Stimulated activated CD8-positive, alpha-beta memory T cell treated with anti-CD3 and anti-CD28 coated beads, Interleukin-2, amount 100 ng/mL, for 1 hour (primary cell): ENCODE measurements at places on chromosomes 7 and 10.

DNA sequence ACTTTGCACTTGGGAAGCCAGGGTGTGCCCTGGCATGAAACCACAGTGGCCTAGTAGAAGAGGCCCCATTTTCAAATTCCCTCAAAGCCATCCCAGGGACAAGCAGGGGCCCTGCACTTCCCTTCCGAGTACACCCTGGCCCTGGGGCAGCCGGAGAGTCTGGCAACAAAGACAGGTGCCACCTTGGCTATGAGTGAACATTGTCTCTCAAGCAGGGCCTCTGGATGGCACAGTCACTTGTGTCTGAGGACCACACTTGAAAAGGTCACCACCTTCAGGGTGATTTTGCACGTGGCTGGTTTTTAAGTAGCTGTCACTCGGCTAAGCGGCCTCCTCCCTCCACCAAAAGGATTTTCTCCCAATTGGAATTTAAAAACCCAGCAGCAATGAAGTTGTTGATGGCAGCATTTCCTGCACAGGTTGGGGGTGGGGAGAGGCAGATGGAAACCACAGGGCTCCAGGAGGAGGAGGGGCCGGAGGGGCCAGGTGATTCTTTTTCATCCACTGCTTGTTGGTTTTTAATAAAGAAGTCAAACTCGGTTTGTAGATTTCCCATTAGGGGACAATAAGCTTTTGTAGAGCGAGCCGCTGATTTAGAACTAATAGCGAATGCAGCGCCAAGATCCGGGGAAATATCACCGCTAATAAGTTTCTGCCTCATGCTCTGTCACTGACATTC is 33.9 kb downstream of the C10orf105 start:
- DNase-seq: no peak

DNA sequence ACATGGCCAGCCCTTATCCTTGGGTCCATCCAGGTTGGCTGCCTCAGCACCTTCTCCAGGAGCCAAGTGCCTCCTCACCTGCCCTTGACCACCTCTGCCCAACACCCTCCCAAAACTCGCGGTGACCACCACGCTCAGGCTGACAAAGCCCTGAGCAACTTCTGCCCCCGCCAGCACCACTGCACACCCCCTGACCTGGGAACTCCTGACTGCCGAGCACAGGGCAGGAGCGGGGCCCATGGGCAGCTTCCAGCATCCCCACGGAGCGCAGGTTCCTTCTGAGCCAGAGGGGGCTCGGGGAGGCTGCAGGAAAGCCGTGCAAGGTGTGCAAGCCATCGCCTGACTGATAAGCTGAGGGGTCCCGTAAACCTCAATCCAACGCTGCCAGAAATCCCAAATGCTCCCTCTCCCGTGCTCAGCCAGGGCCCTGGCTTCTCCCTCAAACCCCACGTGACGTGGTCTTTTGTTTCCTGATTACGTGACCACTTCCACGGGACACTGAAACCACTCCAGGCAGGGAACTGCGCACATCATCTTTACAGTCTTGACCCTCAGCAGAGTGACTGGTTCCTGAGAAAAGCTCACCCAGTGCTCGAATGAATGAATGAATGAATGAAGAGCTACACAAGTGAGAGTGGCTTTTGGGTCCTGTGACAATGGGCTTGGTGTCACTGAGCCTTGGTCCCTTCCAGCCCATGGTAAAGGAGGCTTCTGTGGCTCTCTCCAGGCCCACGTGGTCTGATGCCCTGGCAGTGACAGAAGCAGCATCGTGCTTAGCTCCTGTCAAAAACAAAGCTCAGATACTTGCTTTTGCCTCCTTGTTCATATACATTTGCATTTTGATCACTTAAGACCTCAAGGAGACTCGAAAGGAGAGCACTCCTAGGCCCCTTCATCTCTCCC is 249.8 kb upstream of the PPP2R2D start:
- no peak for DNase-seq

GRCh38 chr7:16271990-16272665 is 149.2 kb downstream of the CRPPA start:
- no peak for DNase-seq

DNA sequence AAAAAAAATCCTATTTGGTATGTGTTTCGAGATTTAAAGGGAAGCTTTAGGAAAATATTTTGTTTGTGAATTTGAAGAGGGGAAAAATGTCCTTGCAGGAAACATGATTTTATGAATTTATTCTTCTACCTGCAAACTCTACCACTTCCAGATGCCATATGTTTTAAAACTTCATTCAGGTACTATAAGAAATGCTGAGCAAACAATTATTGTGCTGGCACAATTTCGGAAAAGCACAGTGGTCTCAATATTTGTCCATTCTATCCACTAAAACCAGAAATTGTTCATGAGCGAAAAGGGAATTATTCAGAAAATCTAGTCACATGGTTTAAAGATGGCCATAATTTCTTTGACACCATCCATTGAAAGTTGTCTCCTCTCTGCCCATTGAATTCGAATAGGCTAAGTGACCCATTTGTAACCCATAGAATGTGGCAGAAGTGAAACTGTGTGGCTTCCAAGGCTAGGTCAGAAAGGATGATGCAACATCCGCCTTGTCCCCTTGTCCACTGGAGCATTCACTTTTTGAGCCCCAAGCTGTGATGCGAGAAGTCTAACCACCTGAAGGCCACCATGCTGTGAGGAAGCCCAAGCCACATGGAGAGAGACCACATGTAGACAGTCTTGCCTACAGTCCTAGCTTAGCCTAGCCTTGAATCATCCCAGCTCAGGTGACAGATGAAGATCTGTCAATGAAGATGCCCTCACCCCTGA is 189.8 kb upstream of the PRKCQ start:
- DNase-seq: no peak

DNA sequence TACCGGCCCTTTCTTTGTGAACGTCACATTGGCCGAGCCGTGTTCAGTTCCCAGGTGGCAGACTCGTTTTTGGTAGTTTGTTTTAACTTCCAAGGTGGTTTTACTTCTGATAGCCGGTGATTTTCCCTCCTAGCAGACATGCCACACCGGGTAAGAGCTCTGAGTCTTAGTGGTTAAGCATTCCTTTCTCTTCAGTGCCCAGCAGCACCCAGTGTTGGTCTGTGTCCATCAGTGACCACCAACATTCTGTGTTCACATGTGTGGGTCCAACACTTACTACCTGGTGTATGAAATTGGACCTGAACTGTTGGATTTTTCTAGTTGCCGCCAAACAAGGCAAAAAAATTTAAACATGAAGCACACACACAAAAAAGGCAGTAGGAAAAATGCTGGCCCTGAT is 9.9 kb upstream of the CSGALNACT2 start:
- no peak for DNase-seq

DNA sequence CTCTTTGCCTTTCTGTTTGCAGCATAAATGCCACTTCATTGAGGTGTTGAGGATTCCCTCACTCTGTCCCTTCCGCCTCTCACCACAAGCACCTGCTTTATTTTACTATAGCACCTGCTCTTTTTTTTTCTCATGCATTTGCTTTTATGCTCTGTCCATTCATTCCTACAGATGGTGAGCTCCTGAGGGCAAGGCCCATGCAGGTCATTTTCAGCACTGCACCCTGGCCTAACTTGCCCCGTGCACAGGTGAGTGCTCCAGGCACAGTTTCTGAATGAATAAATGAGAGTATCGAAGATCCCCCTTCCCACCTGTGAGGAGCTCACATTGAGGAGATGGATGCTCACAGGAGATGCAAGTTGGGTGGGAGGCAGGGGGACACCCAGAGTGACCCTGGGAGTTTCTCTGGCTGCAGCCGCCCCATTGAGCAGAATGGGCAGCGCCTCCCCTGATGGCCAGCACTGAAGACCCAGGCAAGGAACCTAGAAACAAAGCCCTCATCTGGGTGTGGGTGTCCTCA is 1.2 kb upstream of the AKR1E2 start:
- no peak for DNase-seq

DNA sequence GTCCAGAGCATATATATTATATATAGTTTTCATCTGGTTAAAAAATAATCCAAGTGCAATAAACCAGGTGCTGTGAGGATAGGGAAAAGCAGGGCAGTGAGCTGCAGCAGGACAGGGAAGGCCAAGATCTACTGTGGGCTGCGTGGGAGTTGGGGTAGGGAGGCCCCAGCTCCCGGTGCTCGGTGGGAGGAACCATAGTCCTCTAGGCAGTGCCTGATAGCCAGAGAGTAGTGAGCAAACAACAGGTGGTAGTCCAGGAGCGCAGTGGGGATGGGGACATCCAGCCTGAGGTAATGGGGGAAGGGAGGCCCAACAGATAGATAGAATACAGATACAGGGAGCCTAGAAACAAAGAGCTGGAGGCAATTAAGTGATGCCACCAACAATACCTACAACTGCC is 4.1 kb upstream of the BMPR1A start:
- DNase-seq: no peak

GRCh38 chr10:17599089-17599488 is 18.1 kb downstream of the HACD1 start:
- DNase-seq: no peak

DNA sequence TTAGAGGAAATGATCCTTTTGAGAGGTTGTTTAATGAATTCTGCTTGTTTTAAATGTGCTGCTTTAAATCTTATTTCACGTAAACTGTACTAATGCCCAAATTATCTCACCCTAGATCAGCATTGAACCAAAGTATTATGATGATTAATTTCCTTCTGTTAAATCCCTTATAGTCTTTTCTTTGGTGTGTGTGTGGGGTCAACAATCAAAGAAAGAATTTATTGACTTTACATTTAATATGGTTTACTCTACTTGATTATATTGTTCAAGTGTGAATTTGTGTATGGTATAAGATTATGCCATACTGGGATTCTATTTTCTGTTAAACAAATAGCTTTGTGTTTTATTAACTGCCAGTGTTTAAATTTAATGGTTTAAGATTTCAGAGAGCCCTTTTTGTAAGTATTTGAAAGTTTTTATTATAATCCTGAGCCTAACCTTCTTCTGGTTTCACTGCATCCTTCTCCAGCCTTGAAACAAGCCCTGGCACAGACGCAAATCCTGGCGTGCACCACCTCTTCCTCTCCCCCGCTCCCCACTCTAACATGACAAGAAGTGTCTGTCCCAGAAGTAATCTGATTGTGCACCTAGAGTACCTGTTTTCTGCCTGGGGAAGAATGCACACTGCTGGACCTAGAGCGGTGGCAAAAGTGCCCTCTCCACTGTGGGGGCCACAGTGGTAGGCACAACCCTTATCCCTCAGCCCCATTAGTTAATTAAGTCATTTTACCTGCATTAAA is 70.6 kb downstream of the KAT6B start:
- DNase-seq: no peak

DNA sequence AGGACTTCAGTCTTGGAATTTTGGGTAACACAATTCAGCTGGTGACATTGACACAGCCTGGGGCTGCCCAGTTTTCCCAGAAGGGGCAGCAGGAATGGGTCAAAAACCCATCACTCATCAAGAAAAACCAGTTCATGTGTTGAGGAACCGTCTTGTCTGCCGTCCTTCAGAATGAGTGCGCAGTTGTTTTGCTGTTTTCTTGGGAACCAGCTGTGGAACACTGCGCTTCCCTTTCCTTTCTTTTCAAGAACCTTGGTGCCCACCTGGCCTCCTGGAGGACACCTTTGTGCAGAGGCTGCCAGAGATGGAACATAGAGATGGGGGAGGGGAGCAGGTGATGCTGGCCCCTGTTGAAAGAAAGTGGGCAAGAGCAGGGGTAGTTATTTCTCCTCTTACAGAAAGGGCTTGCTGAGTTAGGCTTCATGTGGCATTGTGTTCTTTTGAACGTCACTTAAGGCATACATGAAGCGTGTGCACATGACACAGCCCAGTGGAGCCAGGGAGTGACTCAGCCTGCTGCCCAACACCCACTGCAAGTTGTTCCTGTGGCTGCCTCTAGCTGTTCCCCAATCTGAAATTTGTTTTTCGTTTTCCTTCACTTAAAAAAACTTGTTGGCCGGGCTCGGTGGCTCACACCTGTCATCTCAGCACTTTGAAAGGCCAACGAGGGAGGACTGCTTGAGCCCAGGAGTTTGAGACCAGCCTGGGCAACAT is 87.4 kb upstream of the TNS3 start:
- DNase-seq: no peak

GRCh38 chr10:122271076-122271475 is at the start of gene BTBD16:
BTBD16 (plus strand) TSS chr10:122271296; CDS start chr10:122275082, 3,786 bp downstream.
- DNase-seq: no peak

GRCh38 chr10:118911363-118911762 is 118.2 kb upstream of the NANOS1 start:
- DNase-seq: no peak

GRCh38 chr7:90720984-90721760 is 125.1 kb downstream of the CDK14 start:
- no peak for DNase-seq

DNA sequence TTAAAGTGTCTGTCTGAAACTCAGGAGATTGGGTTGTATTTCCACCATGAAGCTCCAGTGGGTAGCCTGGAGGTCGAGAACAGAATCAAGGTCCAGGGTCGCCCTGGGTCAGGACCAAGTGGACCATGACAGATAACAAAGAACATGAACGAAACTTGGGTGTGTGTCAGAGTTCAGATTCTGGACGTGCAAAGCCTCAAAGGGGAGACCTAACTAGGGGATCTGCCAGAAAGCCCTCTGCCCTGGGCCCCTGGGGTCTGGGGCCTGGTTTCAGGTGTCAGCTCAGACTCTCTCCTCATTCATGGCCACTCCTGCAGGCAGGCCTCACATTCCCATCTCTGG is 1.6 kb downstream of the RASSF4 start:
- no peak for DNase-seq

DNA sequence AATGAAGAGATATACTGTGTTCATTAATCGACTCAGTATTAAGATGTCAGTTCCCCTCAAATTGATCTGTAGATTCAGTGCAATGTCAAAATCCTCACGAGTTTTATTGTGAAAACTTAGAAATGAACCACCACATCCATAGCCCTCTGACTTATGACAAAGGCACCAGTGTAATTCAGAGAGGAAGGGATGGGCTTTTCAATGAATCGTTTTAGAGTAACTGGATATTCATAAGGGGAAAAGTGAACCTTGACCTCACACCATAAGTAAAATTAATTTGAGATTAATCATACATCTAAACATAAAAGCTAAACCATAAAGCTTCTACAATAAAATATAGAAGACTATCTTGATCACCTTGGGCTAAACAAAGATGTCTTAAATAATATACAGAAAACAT is 128.1 kb downstream of the ELFN1 start:
- DNase-seq: no peak

- no peak for DNase-seq
Measured at GRCh38 chr7:153941061-153941460, 111.1 kb upstream of the DPP6 start.

- no peak for DNase-seq
Measured at GRCh38 chr10:3595736-3596135, 189.3 kb downstream of the KLF6 start.

GRCh38 chr7:50121286-50121685 is 28.2 kb upstream of the ZPBP start:
- DNase-seq: no peak

DNA sequence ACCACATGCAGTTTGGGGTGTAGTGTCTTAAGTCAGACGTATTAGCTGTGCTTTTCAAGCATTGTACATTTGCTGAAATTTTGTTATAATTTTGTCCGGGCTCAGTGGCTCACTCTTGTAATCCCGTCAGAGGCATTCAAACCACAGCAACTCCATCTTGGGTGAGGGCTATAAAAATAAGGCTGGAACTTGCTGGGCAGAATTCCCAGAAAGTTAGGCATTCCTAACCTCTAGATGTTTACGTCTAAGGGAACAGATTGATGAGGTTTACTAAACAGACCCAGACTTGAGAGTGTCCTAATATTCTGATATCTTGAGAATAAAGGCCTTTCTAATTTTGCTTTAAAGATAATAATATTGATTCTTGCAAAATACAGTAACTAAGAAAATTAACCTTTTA is 957.8 kb downstream of the NXPH1 start:
- DNase-seq: no peak
